ENCODE measurements at places on chromosomes 7 and 10.

GRCh38 chr7:18654709-18655108 lies 159.2 kb downstream of the HDAC9 start:
- DNase-seq, result no peak

DNA sequence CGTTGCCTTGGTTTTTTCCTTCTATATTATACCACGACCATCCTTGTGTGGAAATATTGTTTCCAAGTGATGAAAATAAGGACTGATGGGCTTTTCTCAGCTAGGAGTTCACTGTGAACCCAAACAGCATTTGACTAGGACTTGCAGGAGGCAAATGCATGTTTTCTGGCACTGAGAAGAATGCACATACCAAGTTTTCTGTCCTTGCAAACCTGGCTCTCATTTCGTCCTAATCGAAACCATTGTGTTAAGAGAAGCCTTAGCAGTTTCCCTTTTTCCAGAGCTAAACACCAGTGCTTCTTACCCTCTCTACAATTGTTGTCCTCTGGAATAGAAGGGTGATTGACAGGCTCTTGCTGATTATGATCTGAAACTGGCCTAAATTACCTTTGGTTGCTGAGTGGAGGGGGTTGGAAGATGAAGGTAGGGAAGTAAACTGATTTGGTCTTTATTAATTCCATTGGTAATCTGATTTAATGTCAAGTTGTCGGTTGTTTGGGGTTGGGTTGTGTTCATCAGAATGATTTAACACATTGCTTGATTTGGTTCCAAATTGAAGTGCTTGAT lies 33.1 kb upstream of the ELMO1 start:
- DNase-seq, result no peak

DNA sequence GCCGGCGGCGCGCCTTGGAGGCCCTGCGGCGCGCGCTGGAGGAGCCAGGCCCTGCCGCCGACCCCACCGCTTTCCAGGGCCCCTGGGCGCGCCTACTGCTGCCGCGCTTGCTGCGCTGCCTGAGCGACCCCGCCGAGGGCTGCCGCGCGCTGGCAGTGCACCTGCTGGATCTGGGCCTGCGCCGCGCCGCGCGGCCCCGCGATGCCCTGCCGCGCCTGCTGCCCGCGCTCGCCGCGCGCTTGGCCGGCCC lies 280 bp downstream of the DNAAF5 start:
- DNase-seq, result no peak

GRCh38 chr10:6716516-6716915 lies 136.4 kb upstream of the PRKCQ start:
- no peak for DNase-seq

DNA sequence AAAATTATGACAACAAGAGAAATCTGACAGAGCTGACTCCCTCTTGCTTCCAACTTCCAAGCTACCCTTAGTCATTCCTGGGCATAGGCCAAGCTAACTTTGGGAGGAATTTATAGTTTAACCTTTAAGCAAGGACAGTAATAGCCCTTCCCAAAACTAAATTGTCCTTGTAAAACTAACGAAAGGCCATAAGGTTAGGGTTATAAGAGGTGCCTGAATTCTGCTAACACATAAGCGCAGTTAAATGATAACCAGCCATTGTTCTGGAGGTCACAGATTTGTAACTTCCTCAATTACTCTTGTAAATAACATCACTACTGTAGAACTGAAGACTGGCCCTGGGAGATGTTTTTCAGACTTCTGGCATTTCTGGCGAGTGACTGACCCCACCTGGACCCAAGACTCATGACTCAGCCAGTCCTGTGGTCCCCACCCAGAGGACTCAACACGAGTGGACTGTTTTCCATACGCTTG lies 481.2 kb downstream of the KCNMA1 start:
- no peak for DNase-seq

GRCh38 chr10:97920865-97921264 lies 71.2 kb downstream of the GOLGA7B start:
- DNase-seq, result no peak

DNA sequence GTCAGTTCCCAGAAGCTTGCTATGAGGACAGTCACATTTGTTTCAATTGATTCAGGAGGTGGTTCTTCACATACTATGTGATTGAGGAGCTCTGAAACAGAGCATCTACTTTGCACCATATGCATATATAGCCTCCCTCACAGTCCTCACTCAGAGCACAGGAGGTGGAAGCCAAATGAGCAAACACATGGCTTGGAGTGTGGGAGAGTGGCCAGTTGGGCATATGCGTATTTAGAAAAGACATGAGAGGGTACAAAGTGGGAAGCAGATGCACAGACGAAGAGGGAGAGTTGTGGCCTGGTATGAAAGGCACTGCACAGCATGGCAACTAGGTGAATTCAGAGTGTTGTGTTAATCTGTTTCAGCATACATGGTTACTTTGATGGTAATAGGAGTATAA lies 165.6 kb downstream of the COL28A1 start:
- no peak for DNase-seq

- no peak for DNase-seq
Observed at GRCh38 chr10:78328592-78329404, 295.1 kb downstream of the RPS24 start.

GRCh38 chr7:75971961-75972763 lies 22.2 kb downstream of the TMEM120A start:
- DNase-seq, result no peak

- no peak for DNase-seq
Observed at GRCh38 chr7:48638041-48638440, 286.3 kb upstream of the CDC14C start.

DNA sequence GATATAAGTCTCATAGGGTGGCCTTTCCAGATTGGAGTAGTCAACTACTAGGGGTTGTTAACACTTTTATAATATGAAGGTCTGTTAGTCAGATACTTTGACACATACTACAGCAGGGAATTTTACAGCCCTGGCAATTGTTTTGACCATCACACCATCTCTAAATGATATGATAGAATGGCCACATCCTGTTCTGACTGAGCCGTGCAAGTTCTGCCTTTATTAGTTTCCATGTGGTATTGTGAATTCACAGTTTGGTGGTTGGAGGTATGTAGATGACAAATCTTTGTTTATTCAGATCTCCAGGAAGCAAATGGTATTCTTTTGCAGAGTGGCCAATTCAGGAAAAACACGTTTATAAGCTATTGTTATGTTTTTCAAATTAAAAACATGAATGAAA lies 83.0 kb downstream of the NRG3 start:
- no peak for DNase-seq

DNA sequence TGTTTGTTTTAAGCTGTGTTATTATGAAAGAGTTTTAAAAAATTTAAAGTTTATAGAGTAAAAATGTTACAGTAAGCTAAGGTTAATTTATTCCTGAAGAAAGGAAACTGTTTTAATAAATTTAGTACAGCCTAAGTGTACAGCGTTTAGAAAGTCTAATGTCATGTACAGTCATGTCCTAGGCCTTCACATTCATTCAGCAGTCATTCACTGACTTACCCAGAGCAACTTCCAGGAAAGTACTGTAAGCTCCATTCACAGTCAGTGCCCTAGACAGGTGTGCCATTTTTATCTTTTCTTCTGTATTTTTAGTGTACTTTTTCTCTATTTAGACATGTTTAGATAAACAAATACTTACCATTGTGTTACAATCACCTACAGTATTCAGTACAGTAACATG lies 126.8 kb downstream of the TPK1 start:
- DNase-seq, result no peak

DNA sequence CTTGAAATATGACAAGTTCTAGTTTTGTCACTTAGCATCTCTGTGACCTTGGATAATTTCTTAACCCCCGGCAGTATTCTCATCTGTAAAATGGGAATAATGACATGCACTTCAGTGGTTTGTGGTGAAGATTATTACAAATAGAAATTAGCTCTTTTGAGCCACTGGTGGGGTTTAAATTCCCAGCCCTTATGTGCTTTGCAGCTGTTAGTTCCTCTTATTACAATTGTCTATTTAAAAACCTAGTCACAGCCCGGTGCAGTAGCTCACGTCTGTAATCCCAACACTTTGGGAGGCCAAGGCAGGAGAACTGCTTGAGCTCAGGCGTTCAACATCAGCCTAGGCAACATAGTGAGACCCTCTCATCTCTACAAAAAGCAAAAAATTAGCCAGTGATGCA lies 30.1 kb downstream of the CAV1 start:
- DNase-seq, result no peak
